Anterior cingulate cortex (tissue), 58 donors: ENCODE measurements at places on chromosomes 3 and 15.

- no peak for DNase-seq
Observed at GRCh38 chr3:153103406-153103945, 58.5 kb upstream of the RAP2B start.

- no peak for DNase-seq
Observed at GRCh38 chr15:71385026-71385425, 269.8 kb downstream of the THSD4 start.

DNA sequence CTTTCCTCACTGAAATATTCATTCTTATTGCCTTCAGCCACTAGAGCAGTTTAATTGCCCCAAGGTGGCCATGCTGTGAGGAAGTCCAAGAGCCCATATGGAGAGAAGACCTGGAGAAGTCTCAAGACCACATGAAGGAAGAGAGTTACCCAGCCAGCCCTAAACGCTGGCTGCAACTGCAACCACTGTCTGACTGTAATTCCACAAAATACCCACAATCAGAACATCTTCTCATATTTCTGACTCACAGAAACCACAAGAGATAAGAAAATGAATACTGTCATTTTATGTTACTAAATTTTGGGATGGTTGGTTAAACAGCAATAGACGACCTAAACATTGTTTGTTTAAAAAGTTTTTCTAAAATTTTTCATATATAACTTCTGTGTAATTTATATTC, 14.7 kb upstream of the SST start:
- no peak for DNase-seq

GRCh38 chr3:157407769-157408168, 28.9 kb upstream of the PTX3 start:
- DNase-seq: no peak

GRCh38 chr3:44003801-44004200, 237.9 kb upstream of the TOPAZ1 start:
- no peak for DNase-seq

DNA sequence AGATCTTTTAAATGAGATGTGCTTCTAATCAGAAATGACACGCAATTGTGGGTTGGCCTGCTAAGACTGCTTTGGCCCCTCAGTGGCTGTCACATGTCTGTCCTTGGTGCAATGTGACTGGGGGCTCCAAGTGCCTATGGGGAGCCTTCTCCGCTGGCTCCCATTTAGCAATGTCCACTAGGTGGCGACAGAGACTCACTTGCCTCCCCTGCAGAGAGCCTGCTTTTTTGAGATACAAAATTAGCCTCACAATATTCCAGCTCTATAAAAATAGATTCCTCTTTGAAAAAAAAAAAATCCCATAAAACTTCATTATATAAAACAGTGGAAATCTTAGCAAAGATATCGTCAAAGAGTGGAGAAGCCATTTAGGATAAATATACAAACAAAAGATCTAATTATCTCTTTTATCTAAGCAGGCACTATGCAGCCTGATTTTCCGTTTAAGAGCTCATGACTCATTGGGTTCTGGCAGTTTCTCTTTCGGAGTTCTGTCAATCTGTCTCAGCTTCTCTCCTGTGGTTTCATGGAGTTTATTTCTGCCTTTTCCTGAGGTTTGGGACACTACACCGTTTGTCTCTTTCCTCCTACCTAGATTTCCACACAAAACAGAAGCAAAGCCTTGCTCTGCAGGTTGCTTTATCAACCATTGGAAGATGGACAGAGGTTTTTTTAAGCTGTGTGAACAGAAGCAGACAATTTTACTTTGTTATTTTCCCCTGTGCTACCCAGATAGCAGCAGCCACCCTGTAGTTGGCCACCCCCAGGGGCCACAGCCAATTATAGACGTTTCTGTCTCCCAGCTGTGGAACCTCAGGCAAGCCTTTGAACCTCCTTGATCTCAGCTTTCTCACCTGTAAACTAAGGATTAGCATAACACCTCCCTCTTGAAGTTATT, 68.4 kb upstream of the TNFAIP8L3 start:
- peak; percentile 58 for DNase-seq

DNA sequence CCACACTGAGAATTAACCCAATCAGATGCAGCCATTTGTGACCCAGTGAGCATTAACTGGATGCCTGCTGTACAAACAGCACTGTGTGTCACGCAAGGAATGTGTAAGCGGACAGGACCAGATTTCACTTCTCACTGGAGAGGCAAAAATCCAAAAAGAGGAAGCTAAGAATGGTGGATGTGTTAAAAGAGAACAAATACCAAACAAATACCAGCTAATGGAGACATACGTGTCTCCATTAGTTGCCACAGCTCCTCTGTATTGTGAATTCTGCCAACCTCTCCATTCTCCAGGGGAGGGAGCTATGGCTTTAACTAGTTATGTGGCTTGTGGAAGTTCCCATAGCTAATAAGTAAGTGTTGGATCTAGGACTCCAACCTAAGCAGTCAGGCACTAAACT, 2.6 kb downstream of the LTF start:
- DNase-seq: no peak

- no peak for DNase-seq
Observed at GRCh38 chr3:25707268-25707926, 42.7 kb upstream of the TOP2B start.

GRCh38 chr3:70854108-70854507, 541.7 kb upstream of the MDFIC2 start:
- DNase-seq: no peak

DNA sequence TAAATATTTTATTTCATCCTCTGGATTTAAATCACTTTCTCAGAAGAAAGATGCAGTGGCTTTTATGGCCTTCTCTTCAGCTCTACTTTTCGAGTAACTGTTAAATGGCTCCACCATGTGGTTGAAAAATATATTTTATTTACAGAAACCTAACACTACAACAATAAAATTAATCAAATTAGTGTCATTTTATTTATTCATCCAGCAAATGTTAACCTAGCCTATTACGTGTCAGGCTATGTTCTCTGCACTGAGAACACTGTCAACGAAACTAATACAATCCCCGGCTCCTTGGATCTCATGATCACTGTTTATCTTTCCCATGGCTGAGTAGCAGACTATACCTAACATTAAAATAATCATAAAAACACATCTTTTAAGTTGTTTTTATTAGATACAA, 148.0 kb upstream of the OSTN start:
- DNase-seq: no peak

- DNase-seq: no peak
Observed at GRCh38 chr3:151276038-151276686, 2.2 kb downstream of the P2RY14 start.

DNA sequence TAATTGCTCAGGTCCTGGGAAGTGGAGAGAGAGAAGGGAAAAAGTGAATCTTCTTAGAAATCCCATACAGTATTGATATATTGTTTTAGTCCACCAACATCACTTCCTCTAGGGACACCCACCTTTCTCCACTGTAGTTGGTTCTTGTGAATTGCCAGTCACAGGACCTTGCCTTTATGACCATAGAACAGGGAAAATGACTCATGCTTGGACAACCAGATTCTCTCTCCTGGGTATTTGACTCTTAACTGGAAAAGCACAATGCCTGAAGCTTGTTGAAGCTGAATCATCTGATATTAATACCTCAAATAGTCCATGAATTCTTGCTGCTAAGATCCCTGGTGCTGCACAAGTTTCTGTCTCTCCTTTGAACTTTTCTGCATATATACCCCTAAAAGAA, 32.5 kb upstream of the DCLK3 start:
- DNase-seq: no peak

DNA sequence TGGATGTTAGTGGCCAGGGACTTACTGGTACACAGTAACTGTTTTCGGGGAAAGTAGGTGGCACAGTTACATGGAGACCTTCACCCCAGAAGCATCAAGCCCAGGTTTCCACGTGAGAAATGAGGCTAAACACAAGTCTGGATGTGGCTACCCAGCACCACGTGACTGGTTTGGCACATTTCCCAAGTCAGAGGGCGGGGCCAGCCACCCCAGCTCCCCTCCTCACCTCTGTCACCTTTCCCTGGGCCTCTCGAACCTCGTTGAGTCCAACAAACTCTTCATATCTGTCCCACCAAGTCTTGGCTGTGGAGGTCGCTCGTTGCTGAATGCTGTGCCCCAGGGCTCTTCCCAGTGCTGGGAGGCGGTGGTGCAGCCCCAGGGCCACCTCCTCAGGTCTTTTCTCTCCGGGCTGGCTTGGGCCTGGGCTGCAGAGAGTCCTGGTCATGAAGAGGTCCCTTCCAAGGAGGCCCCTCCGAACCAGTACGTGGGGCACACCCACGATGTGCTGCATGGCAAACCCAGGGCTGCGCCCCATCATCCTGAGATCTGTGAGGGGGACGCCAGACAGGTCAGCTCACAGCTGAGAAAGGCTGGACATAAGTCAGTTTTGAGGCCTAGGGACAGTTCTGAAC, 4.8 kb upstream of the PLXNB1 start:
- no peak for DNase-seq

- no peak for DNase-seq
Observed at GRCh38 chr3:119352863-119353527, 58.8 kb downstream of the ARHGAP31 start.

GRCh38 chr3:83873550-83873949, 1085.2 kb upstream of the CADM2 start:
- DNase-seq: no peak

GRCh38 chr3:140630866-140631265, 47.0 kb upstream of the TRIM42 start:
- no peak for DNase-seq

GRCh38 chr15:63977119-63977518, 69.2 kb downstream of the DAPK2 start:
- DNase-seq: no peak

GRCh38 chr3:30621576-30621975, 15.2 kb downstream of the TGFBR2 start:
- DNase-seq: no peak
